ENCODE measurements at places on chromosomes 13 and 19. TPM values are rescaled to one million over a fixed set of nuclear protein-coding genes. Genes with fewer than 3 reads are reported as not detected.
A peak's percentile ranks its signal among the peaks of the same experiment; 100 is the strongest.

DNA sequence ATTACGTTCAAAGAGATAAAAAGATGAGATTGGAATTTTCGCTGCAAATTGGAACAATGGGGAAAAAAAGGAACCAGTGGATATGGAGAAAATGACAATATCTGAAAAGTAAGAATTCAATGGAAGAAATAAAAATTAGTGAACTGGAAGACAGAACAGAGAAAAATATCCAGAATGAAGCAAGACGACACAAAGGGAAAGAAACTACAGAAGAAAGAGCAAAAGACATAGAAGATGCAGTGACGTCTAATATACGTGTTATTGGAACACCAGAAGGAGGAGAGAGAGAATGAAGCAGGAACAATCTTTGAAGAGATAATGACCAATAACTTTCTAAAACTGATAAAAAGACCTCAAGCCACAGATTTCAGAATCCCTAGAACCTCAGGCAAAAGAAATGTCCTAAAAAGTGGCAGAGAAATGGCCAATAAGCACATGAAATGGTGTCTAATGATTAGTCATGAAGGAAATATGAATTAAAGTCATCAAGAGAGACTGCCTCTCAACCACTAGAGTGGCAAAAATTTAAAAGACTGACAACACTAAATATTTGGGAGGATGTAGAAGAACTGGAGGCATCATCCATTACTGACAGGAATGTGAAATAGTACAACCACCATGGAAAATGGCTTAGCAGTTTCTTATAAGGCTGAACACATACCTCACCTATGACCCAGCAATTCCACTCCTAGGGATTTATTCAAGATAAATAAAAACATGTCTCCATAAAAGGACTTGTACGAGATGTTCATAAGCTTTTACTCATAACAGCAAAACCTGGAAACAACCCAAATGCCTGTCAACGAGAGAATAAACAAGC is 56.5 kb downstream of the GADD45B start:
- no peak for DNase-seq
- no peak overlapping the region for H3K4me3 ChIP-seq
- no peaks in the 10 kb centered on the region for H3K4me1 ChIP-seq
- H3K27ac ChIP-seq = no peak overlapping the region
- H3K27me3 ChIP-seq = no peaks in the 10 kb centered on the region

GRCh38 chr13:64314331-64314730 is 2898.7 kb upstream of the PCDH20 start:
- H3K4me3 ChIP-seq = no peak overlapping the region
- H3K4me1 ChIP-seq = no peaks in the 10 kb centered on the region
- no peaks in the 10 kb centered on the region for H3K36me3 ChIP-seq

CLEC4M gene
- total RNA-seq = not detected

SHC2 gene
- total RNA-seq = 2.0 TPM

GRCh38 chr19:18117364-18117691 is 19.8 kb downstream of the MAST3 start:
- peak overlapping the region; percentile 49 for H3K27ac ChIP-seq
- H3K36me3 ChIP-seq = no peaks in the 10 kb centered on the region
- peaks cover 11% of the 10 kb centered on the region for H3K4me1 ChIP-seq
- H3K27me3 ChIP-seq = no peaks in the 10 kb centered on the region
- peak overlapping the region; percentile 73 for H3K4me3 ChIP-seq
- DNase-seq = no peak

- no peaks in the 10 kb centered on the region for H3K4me1 ChIP-seq
- H3K36me3 ChIP-seq = no peaks in the 10 kb centered on the region
- no peak overlapping the region for H3K27ac ChIP-seq
- H3K27me3 ChIP-seq = no peaks in the 10 kb centered on the region
Measured at GRCh38 chr13:64993514-64994164, 2236.5 kb downstream of the PCDH9 start.

PGLYRP1 gene
- not detected for total RNA-seq

DNA sequence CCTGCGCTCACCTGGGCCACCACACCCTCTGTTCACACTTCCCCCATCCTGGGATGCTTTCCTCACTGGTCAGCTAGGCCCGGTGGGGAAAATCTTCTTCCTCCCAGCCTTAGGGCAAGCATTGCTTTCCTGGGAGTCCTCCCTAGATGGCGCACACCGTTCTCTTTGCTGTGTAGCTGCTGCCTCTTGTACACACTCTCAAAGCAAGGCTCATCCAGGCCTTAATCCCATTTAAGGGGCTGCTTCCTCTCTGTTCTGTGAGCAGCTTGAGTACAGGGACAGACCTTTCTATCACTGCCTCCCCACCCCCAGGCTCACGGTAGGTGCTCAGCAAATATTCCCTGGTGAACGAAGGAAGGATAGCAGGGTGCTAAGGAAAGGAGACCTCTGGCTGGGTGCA is 11.1 kb downstream of the SLC7A10 start:
- no peaks in the 10 kb centered on the region for H3K4me1 ChIP-seq
- no peak overlapping the region for H3K27ac ChIP-seq
- no peak overlapping the region for H3K4me3 ChIP-seq

DCUN1D2 gene
- total RNA-seq = 44.8 TPM

DNA sequence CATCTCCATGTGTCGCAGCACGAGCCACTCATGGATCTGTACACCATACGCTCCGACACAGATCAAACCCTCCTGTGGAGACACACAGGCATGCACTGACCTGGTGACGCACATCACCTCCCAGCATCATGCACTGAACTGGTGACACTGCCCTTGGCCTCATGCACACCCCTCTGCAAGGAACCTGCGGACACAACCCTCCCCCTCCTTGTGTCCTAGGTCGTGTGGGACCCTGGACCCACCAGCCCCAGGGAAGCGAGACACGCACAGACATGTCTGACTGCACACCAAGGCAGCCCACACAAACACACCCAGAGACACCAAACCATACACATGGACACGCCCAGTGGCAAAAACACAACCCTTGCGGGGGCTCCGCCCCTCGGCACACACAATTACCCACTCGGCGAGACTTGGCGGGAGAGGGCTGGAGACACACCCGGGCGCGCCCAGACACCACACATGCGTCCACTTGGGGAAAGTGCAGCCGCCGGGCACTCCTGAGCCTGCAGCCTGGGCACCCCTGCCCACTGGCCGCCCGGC is 2.0 kb upstream of the KCNN4 start:
- H3K27me3 ChIP-seq = no peaks in the 10 kb centered on the region
- no peaks in the 10 kb centered on the region for H3K36me3 ChIP-seq
- no peak overlapping the region for H3K27ac ChIP-seq
- no peak for DNase-seq

- DNase-seq = no peak
- no peak overlapping the region for H3K27ac ChIP-seq
- no peaks in the 10 kb centered on the region for H3K36me3 ChIP-seq
- H3K27me3 ChIP-seq = no peaks in the 10 kb centered on the region
Measured at GRCh38 chr19:29923653-29924052, 18.4 kb upstream of the URI1 start.

DNA sequence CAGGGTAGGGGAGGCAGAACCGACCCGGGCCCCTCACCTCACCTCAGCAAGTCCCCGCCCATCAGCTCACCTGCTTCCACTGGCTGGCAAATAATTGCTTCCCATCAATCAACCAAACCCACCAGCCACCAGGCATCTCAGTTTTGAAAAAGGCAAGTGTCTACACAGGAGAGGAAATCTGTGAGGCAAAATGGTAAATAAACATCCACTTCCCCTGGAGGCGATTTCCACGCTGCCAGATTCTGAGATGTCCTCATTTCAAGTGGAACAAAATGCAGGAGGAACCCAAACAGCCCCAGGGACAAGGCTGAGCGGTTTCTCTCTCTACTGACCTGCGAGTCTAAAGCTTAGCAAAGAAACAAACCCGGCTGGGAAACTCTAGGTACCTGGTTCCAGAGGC is 117.5 kb downstream of the CRYL1 start:
- no peak for DNase-seq
- no peaks in the 10 kb centered on the region for H3K36me3 ChIP-seq
- H3K4me1 ChIP-seq = no peaks in the 10 kb centered on the region
- H3K4me3 ChIP-seq = no peak overlapping the region
- H3K27ac ChIP-seq = no peak overlapping the region
- H3K27me3 ChIP-seq = no peaks in the 10 kb centered on the region

DNA sequence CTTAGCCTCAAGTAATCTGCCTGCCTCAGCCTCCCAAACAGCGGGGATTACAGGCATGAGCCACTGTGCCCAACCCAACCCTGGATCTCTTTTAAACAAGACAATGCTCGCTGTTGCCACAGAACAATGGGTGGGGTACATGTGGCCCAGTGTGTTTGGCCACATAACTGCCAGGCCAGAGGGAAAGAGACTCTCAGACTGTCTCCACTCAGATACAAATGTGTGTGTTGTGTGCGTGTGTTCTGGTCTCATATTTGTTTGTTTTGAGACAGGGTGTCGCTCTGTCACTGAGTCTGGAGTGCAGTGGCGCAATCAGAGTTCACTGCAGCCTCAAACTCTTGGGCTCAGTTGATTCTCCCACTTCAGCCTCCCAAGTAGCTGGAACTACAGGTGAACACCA is 25.8 kb downstream of the LDLR start:
- H3K36me3 ChIP-seq = peaks cover 98% of the 10 kb centered on the region
- no peak overlapping the region for H3K4me3 ChIP-seq
- no peaks in the 10 kb centered on the region for H3K4me1 ChIP-seq
- H3K27me3 ChIP-seq = no peaks in the 10 kb centered on the region
- DNase-seq = no peak

GRCh38 chr13:69423844-69424243 is 683.8 kb upstream of the ATXN8OS start:
- DNase-seq = no peak
- no peaks in the 10 kb centered on the region for H3K36me3 ChIP-seq
- H3K4me3 ChIP-seq = no peak overlapping the region
- no peaks in the 10 kb centered on the region for H3K4me1 ChIP-seq
- H3K27me3 ChIP-seq = no peaks in the 10 kb centered on the region
- H3K27ac ChIP-seq = no peak overlapping the region

GRCh38 chr13:88068316-88068715 is 397.1 kb downstream of the SLITRK5 start:
- H3K27me3 ChIP-seq = no peaks in the 10 kb centered on the region
- H3K27ac ChIP-seq = no peak overlapping the region
- H3K36me3 ChIP-seq = no peaks in the 10 kb centered on the region
- peaks cover 12% of the 10 kb centered on the region for H3K4me1 ChIP-seq
- no peak for DNase-seq

GRCh38 chr13:51041126-51041525 is 69.9 kb downstream of the C13orf42 start:
- H3K27me3 ChIP-seq = no peaks in the 10 kb centered on the region
- H3K4me3 ChIP-seq = no peak overlapping the region
- no peak for DNase-seq
- H3K36me3 ChIP-seq = no peaks in the 10 kb centered on the region
- H3K4me1 ChIP-seq = no peaks in the 10 kb centered on the region

KIR2DL1 gene
- total RNA-seq = not detected

RGL3 gene
- total RNA-seq = 0.28 TPM

GRCh38 chr19:16066611-16067104 is 9.6 kb upstream of the TPM4 start:
- no peak overlapping the region for H3K4me3 ChIP-seq
- H3K27ac ChIP-seq = no peak overlapping the region
- peak; percentile 77 for DNase-seq
- peaks cover 5% of the 10 kb centered on the region for H3K4me1 ChIP-seq
- no peaks in the 10 kb centered on the region for H3K36me3 ChIP-seq
- H3K27me3 ChIP-seq = no peaks in the 10 kb centered on the region

GRCh38 chr13:45683701-45684100 is 18.4 kb upstream of the CBY2 start:
- no peak overlapping the region for H3K4me3 ChIP-seq
- H3K4me1 ChIP-seq = peaks cover 6% of the 10 kb centered on the region
- no peaks in the 10 kb centered on the region for H3K36me3 ChIP-seq
- DNase-seq = no peak
- no peak overlapping the region for H3K27ac ChIP-seq
- H3K27me3 ChIP-seq = no peaks in the 10 kb centered on the region

DNA sequence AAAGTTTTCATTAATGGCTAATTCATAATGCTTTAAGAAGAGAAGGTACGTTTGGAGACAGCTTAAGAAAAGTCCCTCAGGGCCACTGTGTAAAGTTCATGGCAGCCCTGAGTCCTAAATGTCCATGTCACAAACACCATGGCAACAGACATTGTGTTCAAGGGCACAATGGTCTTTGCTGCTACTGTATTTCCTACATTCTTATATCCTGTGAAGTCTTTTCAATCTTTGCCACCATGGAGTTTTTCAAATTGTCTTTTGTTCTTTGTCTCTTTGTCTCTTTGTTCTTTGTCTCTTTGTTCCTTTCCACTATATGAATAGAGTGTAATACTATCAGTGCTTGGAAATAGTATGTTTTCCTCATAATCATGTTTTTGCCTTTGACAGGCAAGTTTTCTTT is 178.8 kb downstream of the VWA8 start:
- H3K27me3 ChIP-seq = no peaks in the 10 kb centered on the region
- H3K4me3 ChIP-seq = no peak overlapping the region
- H3K27ac ChIP-seq = no peak overlapping the region
- no peak for DNase-seq
- no peaks in the 10 kb centered on the region for H3K36me3 ChIP-seq

OR10H1 gene
- total RNA-seq = not detected

DNA sequence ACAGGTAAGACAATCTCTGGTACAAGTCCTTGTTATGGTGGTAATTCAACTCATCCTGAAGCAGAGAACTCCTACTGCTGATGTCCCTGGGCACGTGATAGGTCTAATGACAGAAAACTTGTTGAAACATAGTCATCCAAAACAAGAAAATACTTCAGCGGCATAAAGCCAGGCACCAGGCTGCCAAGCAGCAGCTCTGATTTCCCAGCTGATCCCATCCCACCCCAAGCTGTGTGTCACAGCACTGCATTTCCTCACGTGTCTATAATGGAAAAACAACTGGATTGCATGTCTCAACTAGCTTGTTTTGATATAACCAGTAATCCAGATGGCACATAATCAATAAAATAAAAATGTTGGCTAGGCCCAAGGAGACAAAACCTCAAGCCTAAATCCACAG is 64.8 kb downstream of the MIPEP start:
- no peak overlapping the region for H3K27ac ChIP-seq
- no peak for DNase-seq
- H3K36me3 ChIP-seq = no peaks in the 10 kb centered on the region
- no peak overlapping the region for H3K4me3 ChIP-seq

DNA sequence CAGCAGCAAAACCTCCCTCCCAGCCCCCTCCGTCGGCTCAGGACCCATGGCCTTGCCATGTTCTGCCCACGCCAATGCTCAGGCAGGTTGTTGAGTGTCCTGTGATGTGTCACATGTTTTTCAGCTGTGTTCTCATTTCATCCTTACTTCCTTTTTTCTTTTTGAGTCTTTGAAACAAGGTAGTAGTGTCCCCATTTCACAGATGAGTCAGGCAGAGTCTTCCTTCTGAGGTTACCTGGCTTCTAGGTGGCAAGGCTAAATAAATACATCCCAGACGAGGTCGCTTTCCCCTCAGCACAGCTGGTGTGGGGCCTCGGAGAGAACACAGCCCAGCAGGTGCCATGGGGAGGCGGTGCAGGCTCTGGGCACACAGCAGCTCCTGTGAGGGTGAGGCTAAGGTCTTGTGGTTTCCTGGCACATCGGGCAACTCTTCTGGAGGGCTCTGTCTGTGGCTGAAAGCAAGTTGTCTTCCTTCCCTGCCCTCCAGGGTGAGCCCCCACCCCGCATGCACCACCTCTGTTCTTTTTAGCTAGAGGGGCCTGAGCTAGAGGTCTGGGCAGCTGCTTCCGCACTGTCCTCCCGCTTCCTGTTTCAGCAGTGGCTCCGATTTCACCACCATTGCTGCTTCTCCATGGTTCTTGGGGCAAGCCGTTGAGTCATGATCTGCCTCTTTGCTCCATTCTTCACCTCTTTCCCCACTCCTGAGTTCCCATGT is 15.1 kb downstream of the PRAM1 start:
- no peak for DNase-seq
- no peaks in the 10 kb centered on the region for H3K27me3 ChIP-seq
- H3K4me1 ChIP-seq = no peaks in the 10 kb centered on the region
- H3K4me3 ChIP-seq = no peak overlapping the region

All from A673 (cell line).